ENCODE measurements at places on chromosomes 6 and 20. TPM values are rescaled to one million over a fixed set of nuclear protein-coding genes. Genes with fewer than 3 reads are reported as not detected.

GRCh38 chr6:2753110-2753489 is 2.4 kb upstream of the MYLK4 start:
- no peak for DNase-seq

BHLHE23 gene
- not detected for total RNA-seq

GRCh38 chr6:116210750-116211425 is 43.0 kb downstream of the TSPYL4 start:
- no peak for DNase-seq

DNA sequence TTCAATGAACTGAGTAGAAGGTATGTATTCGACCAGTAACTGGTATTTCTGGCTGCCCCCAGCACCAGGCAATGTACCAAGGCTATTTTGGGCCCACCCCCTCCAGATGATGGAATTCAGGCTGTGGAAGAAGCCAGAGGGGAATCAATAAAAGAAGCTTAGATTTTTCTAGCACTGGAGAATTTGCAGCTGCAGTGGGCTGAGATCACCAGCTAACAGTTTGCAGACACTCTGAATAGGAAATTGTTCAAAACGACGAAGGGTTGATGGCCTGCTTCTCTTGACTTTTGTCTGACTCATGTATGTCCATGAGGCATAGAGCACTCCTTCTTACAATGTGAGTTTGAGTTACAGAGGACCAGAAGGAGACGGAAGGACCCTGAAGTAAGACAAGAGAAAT is 32.4 kb upstream of the FBXO9 start:
- DNase-seq = no peak

SLC17A3 gene
- not detected for total RNA-seq

- DNase-seq = no peak
Observed at GRCh38 chr6:2931055-2931454, 27.9 kb upstream of the SERPINB9 start.

DNA sequence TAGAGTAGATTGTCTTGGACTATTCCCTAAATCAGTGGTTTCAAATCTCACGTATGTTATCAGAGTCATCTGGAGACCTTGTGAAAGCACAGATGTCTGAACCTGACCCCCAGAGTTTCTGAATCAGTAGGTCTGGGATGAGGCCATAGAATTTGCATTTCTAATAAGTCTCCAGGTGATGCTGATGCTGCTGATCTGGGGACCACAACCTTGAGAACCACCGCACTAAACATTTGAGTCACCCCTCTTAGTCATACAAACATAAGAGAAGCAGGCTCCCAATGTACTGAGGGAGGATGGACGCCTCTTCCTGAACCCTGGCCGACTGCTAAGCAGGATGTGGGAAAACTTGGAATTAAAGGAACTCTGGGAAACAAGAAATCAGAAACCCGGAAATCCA is 187.8 kb upstream of the PRDM1 start:
- DNase-seq = no peak

TMEM74B gene
- total RNA-seq = not detected

GRCh38 chr20:1430004-1430451 is 36.6 kb downstream of the NSFL1C start:
- DNase-seq = no peak

CST4 gene
- total RNA-seq = not detected

DNA sequence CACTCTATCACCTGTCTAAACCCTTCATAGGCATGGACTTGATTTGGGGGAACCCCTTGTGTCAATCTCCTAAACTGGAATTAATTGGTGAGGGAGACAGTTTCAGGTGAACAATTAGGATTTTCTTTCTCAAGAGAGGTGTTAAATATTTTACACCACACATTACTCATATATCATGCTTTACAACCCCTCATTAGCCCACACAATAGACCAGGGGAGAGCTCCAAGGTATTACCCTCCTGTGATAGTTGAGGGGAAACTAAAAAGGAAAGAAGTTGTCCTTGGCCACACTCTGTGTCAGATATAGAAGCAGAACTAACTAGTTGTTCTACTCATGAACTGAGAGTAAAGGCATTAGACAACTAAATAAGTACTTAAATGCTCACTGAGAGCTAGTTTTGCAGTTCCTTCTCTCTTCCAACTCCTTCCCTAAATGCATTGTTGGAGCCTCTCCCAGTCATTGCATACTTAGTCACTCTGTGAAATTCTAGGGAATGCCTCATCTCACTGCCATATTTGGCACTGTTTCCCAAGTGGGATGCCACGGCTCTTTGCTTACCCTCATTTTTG is 183.7 kb upstream of the CEP162 start:
- no peak for DNase-seq

- no peak for DNase-seq
Observed at GRCh38 chr6:151299011-151299410, 59.2 kb downstream of the AKAP12 start.

EYA4 gene
- total RNA-seq = 0.26 TPM

PRRT1 gene
- not detected for total RNA-seq

- DNase-seq = no peak
Observed at GRCh38 chr6:1950631-1951030, 294.8 kb downstream of the GMDS start.

PKIB gene
- 13.0 TPM for total RNA-seq

FAXC gene
- total RNA-seq = 1.0 TPM

DNA sequence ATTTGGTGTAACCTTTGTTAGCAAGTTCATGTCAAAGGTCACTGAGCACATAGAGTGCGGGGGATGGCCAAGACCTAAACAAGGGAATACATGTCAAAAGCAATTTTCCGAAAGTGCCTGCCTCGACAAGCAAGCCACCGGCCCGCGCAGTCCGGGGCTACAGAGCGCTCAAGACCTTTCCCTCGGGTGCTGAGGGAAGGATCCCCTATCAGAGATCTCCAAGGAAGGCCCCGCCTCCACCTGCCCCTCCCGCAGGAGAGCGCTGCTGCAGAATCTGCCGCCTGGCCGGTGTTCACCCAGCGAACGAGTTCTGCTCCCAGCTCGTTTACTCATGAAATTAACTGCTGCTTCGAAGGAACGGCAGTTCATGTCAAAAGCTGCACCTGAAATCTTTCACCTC is 252.7 kb downstream of the BMP7 start:
- no peak for DNase-seq

ROS1 gene
- not detected for total RNA-seq

GRCh38 chr20:57161478-57162361 is 104.7 kb downstream of the BMP7 start:
- no peak for DNase-seq

- no peak for DNase-seq
Observed at GRCh38 chr6:24997231-24997630, 61.5 kb upstream of the RIPOR2 start.

GRCh38 chr6:106910999-106911949 is 63.3 kb downstream of the CD24 start:
- peak; percentile 31 for DNase-seq
